Muscle of arm (tissue), 14 donors: ENCODE measurements at places on chromosomes 13 and 19.

DNA sequence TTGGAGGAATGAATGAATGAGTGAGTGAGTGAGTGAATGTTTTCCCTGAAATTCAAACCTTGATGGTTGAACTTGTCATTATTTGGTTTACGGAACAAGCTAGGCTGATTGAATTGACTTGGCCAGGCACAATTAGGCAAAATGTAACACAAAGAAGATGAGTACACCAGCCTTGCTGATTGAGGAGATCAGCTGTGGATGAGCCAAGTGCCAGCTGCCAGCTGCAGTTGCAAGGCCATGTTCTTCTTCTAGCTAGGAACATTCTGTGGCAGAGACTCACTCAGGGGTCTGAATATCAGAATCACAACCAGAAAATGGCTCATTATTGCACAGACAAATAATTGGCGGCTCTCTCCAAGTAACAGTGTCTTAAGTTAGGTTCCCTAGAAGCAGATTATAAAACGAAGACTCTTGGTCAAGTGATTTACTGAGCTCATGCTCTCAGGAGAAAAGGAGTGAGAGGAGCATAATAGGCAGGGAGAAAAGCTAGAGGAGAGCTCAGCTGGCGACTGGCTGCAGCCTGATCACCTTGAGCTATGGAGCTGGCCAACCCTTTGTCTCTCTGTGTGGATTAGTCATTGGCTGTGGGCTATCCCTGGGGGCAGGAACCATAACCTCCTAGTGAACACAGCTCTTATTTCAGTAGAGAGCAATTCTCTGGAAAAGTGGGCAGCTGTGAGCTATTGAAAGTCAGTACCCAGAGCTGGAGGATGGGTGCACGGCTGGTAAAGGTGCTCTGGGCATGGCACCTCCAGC lies 225.3 kb upstream of the SERP2 start:
- DNase-seq, result no peak

- DNase-seq, result peak; percentile 12
Measured at GRCh38 chr13:24500977-24501376, 11.6 kb downstream of the PARP4 start.

DNA sequence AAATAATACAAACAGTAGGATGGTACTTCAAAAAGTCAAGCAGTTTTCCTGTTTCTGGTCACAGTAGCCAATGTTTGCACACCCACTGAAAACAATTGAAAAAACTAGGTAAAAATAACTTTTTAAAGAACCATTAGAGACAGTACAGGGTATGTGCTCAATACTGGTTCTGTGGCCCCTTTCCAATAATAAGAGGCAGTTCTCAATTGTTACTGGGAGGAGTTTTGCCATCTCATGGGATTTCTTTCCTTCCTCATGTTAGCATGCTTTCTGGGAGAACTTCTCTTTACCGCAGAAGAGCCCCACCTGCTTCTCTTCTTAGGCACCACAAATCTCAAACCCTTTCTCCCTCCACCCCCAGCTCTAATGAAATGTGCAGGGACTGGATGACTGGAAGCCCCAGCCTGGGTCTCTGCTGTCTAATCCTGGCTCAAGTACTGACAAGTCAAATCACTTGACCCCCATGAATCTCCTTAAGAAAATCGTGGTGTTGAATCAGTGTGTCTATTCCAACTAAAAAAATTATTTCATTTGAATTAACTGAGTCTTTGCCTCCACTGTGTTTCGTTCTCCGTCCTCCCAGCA lies 14.6 kb downstream of the METTL21C start:
- DNase-seq, result no peak

DNA sequence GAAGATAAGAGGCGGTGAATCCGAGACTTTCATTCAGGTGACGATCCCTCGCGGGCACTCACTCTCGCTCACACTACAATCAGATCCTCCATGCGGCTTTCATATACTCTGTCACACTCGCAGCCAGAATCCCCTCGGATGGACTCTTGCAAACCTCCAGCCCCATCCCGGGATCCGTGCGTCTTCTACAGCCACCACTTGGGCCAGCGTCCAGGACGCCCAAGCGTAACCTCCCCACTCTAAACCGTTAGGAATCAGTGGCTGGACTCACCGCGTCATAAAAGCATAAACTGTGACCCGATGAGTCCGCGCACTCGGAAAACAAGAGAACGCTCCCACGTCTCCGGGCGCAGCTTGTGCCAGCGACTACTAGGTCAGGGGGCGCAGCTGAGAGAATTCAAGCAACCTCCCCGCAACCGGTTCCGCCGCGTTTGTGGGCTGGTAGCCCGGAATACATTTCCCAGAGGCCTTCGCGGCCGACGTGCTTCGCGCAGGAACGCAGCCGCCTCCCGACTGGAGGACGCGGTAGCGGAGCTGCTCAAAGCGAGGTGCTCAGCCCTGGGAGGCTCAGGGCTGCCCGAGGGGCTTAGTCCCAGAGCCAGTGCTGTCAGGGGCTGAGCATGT lies 27.6 kb downstream of the ZNF607 start:
- DNase-seq, result peak; percentile 90

- peak; percentile 62 for DNase-seq
Measured at GRCh38 chr19:4647676-4648644, 8.6 kb downstream of the TNFAIP8L1 start.

GRCh38 chr19:19817357-19817756 lies 4.2 kb downstream of the ZNF506 start:
- no peak for DNase-seq

DNA sequence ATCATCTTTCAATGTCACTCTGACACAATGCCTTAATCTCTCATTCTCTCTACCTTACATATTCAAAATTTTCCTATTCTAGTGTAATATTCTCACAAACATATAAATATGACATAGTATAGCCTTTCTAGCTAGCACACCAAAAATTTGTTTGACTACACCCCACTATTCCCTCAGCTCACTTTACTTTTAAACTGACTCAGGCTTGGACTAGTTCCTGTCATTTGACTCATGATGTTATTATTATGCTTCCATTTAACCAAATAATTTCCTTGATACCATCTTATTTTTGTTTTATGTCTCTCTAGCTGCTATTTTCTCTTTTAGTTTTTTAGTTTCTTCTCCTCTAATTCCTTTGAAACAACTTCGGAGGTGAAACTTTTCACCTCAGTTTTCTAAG lies 1745.6 kb upstream of the PCDH20 start:
- no peak for DNase-seq
